ENCODE measurements at places on chromosomes 3 and 15. TPM values are rescaled to one million over a fixed set of nuclear protein-coding genes. Genes with fewer than 3 reads are reported as not detected.

Gene MEIS2
- total RNA-seq, result 28.5 TPM

DNA sequence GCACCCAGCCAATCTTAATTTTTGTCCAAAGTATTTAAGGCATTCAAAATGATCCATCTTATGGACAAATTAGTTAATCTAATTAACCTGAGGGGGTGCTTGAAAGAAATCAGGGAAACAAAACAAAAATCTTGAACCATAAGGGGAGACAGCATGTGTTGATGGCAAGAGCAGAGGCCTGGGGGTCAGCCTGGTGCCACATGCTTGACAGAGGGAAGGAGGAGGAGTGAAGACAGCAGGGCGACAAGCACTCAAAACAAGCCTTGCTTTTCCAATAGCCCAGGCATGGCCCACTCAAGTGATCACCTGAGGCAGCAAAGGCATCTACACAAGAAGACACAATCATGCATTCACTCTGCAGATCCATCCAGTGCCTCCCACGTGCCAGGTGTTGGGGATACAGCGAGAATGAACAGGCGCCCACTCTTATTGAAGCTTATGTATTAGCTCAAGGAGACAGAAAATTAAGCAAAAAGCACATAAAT, 25.0 kb upstream of the MGLL start:
- no peak for DNase-seq

DNA sequence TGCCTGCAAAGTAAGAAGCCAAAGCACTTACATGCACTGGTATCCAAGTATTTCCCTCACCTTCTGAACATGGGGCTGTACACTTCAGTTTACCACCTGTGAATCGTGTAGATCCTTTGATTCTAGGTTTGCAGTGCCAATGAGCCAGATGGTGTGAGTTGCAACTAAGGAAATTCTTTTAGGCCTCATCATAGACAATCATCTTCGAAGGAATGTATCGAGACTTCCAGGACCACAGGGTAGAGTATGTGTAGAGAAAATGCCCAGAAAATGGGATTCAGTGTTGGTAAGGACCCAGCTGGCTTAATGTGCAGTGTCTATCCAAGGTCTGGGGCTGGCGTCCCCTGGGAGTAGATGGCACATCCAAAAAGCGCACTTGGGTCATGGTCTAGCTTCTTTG, 323.2 kb upstream of the TPM1 start:
- DNase-seq, result no peak

GRCh38 chr3:188658606-188659005, 504.6 kb downstream of the LPP start:
- DNase-seq, result no peak

DNA sequence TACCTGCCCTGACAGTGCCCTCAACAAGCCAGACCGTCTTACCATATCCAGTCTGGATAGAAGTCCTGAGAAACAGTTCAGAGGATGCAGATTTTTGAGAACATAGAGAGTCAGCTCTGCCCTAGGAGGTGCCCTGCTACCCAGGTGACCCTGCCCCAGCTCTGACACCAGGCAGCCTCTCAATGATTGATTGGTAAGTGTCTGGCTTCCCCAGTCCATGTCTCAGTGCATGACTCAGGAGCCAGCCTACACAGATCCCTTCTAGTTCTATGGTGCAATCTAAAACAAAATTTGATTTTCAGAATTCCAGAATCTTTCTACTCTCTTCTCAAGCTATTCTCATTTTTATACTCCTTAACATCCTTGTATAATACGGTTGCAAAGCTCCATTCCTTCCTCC, 292.1 kb downstream of the VPS13C start:
- DNase-seq, result no peak

DNA sequence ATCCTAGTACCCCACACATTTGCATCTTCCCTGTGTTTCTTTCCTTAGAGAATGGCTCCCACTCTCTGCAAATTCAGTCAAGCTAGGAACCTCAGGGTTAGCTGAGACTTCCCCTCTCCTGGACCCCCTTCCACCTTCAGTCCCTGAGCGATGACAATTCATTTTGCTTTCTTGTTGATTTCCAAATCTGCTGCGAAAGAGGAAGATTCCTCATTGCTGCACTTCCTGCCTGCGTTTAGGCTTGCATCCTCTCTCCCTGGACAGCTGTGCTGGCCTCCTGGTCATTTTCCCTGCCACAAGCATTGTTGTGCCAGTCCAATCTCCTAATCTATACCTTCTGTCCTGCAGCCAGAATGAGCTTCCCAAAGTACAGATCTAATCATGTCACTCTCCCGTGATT, 12.3 kb upstream of the DGKG start:
- DNase-seq, result no peak

DNA sequence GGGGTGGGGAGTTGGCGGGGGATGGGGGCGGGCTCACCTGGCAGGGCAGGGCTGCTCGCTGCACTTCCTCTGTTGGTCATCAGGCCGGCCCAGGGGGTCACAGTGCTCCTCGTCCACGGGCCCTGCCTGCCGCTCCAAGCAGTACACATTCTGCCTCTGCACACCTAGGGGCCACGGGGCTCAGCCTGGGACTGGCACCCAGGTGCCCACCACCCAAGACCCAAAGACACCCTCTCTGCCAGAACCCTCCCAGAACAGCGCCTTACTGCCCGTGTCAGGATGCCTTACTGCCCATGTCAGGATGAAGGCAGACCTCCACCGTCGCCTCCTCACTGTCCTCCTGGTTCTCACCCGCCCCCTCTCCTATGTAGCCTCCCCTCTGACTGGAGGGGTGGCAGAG, 43.2 kb downstream of the ADAMTS7 start:
- no peak for DNase-seq

Gene LRRC31
- total RNA-seq, result 7.5 TPM

DNA sequence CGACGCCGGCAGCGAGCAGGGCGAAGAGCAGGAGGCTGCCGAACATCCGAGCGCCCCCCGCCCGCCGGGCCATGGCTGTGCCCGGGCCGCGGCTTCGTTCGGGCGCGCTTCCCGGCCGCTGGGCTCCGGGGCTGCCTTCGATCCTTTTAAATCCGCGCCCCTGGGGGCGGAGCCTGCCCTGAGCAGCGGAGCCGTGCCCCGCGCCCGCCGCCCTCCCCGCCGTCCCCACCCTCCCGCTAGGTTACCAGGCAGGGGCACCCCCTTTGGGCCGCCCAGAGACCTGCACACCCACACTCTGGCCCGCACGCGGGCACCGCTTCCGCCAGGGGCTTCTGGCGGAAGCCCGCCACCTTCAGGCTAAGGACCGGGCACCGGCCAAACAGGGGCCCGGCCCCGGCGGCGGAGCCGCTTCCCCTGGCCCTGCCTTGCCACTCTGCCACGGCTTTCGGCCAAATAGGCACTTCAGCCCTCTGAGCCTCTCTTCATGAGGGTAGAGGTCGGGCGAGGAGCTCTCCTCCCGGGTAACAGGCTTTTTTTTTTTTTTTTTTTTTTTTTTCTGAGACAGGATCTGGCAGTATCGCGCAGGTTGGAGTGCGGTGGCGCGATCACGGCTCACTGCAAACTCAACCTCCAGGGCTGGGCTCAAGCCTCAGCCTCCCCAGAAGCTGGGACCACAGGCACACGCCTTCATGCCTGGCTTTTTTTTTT, at the start of gene NMB:
Gene NMB, minus strand, starts transcription at position 120 of the 708 bp plus-strand sequence. Its CDS starts 47 bp downstream, at position 73.
- peak; percentile 64 for DNase-seq

GRCh38 chr15:31268108-31268501, 58.5 kb upstream of the KLF13 start:
- no peak for DNase-seq

DNA sequence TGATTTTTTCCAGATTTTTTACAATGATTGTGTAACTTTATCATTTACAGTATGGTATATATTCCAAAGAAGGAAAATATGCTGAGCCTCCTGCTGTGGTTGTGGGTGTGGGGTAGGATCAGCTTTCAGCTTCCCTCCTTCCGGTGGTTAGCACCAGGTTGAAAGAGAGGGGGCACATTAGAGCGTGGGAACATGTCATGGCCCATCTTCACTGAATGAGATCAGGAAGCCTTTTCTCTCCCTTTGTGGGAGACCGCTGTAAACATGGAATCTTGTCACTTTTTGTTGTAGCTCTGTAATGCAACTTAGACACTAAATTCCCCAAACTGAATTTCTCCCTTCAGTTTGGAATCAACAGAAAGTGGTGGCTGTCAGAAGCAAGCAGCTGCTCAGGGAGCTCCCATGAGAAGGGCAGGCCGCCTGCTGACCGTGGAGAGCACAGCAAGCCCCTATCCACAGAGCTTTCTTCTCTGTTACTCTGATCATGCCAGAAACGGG, 86.7 kb upstream of the LIMD1 start:
- DNase-seq, result no peak

Gene GMPS
- 25.6 TPM for total RNA-seq

Gene PPP1R14D
- 1.3 TPM for total RNA-seq

DNA sequence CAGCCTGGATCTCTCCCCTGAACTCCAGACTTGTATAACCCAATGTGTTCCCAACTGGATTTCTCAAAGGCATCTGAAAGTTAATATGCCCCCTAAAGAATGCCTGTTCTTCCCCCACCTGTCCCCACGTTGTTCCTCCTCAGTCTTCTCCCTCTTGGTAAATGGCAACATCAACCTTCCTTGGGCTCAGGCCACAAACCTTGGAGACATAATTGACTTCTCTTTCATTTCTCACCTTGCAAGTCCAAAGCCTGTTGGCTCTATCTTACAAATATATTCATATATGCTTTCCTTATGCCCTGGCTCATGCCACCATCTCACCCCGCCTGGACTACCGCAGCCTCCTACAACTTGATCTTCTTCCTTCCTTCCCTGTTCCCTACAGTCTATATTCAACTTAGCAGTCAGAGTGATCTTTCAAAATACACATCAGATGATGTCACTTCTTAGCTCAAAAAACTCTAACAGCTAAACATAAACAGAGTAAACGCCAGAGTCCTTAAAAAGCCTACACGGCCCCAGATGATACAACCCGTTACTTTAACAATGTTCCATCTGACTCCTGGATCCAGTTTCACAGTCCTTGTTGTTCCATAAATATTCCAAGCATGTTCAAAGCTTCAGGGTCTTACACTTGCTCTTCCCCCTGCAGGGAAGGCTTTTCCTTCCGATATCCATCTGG, 66.2 kb downstream of the ETV5 start:
- DNase-seq, result no peak
